Activated CD8-positive, alpha-beta T cell treated with anti-CD3 and anti-CD28 coated beads, Interleukin-2, amount 10 ng/mL, durations not matched to agents 7 days and 5 days (primary cell): ENCODE measurements at places on chromosomes 3 and 15. TPM values are rescaled to one million over a fixed set of nuclear protein-coding genes. Genes with fewer than 3 reads are reported as not detected.

TGM4 gene
- not detected for total RNA-seq

CLDN16 gene
- not detected for total RNA-seq

COL6A5 gene
- total RNA-seq, result not detected

RHCG gene
- not detected for total RNA-seq

PDZRN3 gene
- not detected for total RNA-seq

WDR93 gene
- not detected for total RNA-seq

GUCA1C gene
- not detected for total RNA-seq

MINAR1 gene
- 0.71 TPM for total RNA-seq

CLN6 gene
- 69.7 TPM for total RNA-seq

FETUB gene
- total RNA-seq, result not detected

NR2E3 gene
- total RNA-seq, result not detected

PARP14 gene
- 123 TPM for total RNA-seq

ADAMTS17 gene
- 6.0 TPM for total RNA-seq

POC1A gene
- total RNA-seq, result 32.3 TPM

CD86 gene
- 0.95 TPM for total RNA-seq

TRH gene
- not detected for total RNA-seq

MNS1 gene
- 0.47 TPM for total RNA-seq

IL16 gene
- total RNA-seq, result 240 TPM

STRA6 gene
- total RNA-seq, result not detected

CFAP100 gene
- total RNA-seq, result not detected

IRAK2 gene
- total RNA-seq, result 1.4 TPM

DNAH12 gene
- total RNA-seq, result not detected

AVEN gene
- total RNA-seq, result 8.5 TPM

SLC28A1 gene
- not detected for total RNA-seq

ARIH2 gene
- total RNA-seq, result 102 TPM
